ENCODE measurements at places on chromosomes 6 and 20.

DNA sequence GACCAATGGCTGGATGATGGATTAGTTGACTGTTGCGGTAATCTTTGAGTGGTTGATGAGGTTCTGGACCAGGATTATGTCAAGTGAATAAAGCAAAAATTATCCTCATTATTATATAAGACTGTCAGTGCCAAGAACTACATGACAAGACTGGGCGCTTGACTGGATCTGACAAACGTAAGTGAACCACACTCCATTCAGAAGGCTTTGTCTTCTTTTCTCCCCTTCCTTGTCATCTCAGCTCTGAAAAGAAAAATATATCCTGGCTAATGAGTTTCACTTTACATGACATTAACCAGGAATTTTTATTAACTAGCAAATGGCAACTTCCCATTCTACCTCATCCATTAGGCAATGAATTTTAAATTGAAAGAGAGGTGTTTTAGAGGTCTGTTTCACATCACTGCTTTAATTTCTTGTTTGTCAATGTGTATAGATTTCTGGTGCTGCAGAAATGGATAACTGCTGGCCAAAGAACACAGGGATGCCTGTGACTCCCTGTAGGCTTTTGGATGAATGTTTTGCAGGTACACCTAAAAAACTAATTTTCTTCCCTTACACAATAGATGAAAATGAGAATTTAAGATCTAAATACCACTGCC is 150.1 kb downstream of the ELOVL4 start:
- no peak for DNase-seq

- DNase-seq = no peak
These were observed 7.5 kb downstream of the FAXC start for GRCh38 chr6:99341862-99342455.

- no peak for DNase-seq
These were observed 564.0 kb upstream of the JARID2 start for GRCh38 chr6:14681699-14682487.

DNA sequence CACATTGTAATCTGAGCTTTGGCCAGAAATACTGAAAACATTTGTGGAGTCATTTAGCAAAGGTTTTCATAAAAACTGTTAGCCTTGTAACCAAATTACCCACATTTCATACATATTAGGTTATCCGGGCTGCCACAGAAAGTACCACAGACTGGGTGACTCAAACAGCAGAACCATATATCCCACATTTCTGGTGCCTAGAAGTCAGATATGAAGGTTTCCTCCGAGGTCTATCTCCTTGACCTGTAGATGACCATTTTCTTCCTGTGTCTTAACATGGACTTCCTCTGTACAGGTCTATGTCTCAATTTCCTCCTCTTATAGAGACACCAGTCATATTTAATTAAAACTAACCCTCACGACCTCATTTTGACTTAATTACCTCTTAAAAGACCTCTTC is 49.5 kb upstream of the SMIM28 start:
- no peak for DNase-seq

DNA sequence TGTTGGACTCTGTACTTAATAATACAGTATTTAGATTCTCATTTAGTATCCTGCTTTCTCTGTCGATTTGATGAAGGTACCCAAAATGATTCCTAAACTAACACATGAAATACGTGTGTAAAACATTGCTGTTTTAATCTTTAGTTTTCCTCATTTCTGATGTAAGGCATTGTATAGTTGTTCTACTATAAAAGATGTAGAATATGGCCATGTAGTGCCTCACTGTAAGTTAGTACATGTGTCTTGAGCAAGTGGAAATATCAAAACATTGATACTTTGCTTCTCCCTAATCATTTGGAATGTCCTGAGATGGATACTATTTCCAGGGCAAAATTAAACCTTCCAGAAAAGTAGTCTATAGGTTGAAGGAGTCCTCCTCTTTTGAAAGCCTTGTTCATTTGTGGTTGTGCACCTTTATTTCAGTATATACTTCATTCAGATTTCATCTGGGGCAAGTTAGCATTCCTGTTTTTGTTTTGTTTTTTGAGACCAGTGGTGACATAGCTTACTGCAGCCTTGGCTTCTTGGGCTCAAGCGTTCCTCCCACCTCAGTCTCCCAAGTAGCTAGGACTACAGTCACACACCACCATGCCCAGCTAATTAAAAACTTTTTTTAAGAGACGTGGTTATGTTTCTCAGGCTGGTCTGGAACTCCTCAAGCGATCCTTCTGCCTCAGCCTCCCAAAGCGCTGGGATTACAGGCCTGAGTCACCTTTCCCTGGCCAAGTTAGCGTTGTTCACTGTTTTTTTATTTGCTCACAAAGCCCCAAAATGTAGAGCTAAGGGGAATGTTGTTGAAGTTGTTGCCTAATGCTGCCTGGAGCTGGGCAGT is 11.6 kb downstream of the SRSF3 start:
- no peak for DNase-seq

Data from T-helper 2 cell (primary cell).